T1000 (cell line): ENCODE measurements at places on chromosomes 16 and 17.

- no peak for DNase-seq
Measured at GRCh38 chr16:86892509-86892908, 314.2 kb downstream of the FOXL1 start.

DNA sequence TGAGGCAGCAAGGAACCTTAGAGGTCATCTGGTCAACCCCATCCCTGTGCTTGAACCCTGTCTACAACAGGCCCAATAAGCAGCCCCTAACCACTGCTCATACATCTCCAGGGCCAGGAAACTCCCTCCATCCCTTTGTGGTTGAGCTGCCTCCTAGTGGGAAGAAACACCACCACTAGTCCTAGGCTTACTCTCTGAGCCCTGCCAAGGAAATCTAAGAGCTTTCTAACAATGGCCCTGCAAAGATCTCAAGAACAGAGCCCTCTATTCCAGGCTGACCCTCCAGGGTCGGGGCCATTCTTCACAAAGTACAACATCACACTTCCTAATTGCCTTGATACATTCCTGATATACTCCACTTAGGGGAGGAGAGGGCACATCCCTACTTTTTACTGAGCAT lies 5.8 kb downstream of the ACLY start:
- no peak for DNase-seq

GRCh38 chr17:57402681-57403180 lies 146.4 kb downstream of the MSI2 start:
- no peak for DNase-seq

- DNase-seq = no peak
Measured at GRCh38 chr17:67992548-67993152, 3.6 kb downstream of the C17orf58 start.

DNA sequence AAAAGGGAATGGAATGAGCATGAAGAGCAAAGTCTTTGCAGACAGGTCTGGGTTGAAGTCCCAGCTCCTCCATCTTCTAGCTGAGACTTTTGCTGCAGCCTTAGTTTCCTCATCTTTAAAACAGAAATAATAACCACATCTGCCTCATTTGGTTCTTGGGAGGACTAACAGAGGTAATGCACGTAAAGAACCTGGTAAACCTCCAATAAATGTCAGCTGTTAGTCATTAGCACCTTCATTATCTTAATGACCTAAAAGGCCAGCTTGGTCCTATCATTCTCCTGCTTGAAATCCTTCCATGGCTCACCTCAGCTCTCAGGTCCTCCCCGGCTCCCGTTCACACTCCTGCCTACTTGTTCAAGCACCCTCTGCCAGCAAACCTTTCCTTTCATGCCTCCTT lies 51.8 kb downstream of the SKAP1 start:
- DNase-seq = no peak

DNA sequence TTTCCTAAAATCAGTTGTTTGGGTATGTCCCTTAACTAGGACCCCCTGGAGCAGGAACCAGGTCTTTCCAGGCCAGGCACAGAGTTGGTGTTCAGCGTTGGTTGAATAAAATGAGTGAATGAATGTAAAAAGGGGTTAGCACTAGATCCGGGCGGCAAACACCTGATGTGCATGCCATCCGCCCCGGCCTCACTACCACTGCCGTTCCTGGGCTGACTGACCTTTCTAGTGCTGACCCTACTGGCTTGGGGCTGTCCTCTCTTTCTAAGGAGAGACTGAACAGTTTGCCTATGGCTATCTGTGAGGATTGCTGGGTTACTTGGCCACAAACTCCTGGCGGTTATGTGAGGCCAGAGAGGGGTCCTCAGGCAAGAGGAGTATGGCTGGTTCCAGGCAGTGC lies 10.1 kb upstream of the PHF12 start:
- no peak for DNase-seq

DNA sequence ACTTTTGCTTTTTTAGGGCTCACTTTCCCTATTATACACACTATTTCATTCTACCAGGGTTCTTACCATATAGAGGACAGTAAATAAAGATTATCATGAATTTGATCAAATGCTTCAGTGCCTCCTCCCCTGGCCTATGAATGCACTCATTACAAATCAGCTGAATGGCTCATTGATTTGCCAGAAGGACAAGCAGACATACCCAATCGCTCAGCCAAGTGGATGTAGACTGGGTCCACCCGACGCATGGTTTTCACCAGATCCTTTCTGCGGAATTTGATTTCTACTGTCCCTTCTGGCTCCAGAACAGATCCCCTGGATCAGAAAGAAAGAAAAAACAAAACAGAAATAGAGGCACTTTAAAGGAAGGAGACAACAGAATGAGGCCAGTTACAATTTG lies 162.6 kb downstream of the AATF start:
- DNase-seq = no peak

- DNase-seq = peak; percentile 67
Measured at GRCh38 chr17:40121181-40122135, at the start of gene MSL1. MSL1 (plus strand) TSS chr17:40121971; CDS start chr17:40122613, 642 bp downstream.

DNA sequence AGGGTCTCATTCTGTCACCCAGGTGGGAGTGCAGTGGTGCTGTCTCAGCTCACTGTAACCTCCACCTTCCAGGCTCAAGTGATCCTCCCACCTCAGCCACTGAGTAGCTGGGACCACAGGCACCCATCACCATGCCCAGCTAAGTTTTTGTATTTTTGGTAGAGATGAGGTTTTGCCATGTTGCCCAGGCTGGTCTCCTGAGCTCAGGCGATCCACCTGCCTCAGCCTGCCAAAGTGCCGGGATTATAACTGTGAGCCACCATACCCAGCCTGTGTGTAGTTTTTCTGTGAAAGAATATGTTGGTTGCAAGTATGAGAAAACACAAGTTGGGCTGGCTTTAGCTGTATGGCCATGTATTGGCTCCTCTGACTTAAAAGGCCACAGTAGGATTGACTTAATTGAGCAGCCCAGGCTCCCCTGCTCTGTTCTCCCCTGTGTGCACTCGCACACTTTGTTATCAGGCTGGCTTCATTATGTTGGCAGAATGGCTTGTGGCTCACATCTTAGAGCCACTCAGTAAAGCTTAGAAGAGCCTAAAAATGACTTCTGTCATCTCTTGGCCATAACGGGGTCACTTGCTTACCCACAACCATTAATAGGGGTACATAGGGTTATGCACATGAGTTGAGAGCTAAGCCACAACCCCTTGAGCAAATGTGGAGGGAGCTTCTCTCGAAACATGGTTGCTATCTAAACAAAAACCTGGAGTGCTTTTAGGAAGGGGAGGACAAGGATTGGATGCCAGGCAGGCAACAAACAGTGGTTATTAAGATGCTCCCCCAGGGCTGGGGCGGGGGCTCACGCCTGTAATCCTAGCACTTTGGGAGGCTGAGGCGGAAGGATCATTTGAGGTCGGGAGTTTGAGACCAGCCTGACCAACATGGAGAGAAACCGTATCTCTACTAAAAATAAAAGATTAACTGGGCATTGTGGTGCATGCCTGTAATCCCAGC lies 6.1 kb downstream of the HAPSTR1 start:
- no peak for DNase-seq

GRCh38 chr16:81797443-81797842 lies 18.4 kb downstream of the PLCG2 start:
- no peak for DNase-seq

- DNase-seq = no peak
Measured at GRCh38 chr17:78939615-78940014, 14.4 kb upstream of the TIMP2 start.

- no peak for DNase-seq
Measured at GRCh38 chr16:55506083-55506482, 2.8 kb upstream of the LPCAT2 start.

- DNase-seq = no peak
Measured at GRCh38 chr17:17884391-17885357, 47.9 kb upstream of the SREBF1 start.

DNA sequence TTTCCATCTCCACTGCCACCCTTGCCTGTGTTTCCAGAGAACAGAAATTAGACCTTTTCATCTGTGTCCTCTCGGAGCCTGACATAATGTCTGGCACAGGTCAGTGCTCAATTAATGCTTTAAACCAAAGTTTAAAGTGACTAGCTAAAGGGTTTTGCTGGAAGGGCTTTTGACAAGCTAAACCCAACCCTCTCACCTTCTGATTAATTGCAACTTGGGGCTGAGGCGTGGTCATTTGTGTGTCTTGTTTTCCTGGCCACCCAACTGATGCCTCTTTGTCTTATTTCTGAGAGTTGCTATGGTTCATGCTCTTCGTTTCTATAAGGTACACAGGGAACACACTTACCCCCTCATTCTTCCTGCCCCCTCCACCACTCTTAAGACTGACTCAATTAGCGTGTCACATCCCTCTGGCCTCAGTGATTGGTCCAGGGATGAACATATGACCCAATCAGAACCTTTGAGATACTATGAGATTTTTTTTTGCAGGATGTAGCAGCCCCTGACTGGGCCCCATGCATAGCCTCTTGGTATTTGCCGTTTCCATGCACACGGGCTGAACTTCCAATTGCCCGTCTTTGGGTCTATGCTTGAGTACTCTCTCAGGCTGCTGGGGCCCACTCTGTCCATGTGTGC lies 15.8 kb upstream of the BRD7 start:
- DNase-seq = no peak

DNA sequence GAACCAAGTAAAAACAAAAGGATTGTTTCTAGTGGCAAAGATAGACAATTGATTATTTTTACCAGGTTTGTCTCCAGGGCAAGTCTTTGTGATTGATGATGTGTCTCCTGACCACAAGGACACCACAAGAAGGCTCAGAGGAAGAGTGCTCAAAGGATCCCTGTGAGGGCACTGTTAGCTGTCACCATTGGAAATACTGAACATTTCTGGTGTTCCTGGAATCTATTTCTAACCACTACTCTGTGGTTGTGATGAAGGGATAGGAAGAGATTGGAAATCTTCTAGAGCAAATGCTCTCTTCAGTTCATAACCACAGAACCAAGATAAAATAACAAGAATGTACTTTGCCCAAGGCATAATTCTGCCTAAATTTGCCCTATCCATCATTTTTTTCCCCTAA lies 15.3 kb downstream of the RNF43 start:
- DNase-seq = no peak

DNA sequence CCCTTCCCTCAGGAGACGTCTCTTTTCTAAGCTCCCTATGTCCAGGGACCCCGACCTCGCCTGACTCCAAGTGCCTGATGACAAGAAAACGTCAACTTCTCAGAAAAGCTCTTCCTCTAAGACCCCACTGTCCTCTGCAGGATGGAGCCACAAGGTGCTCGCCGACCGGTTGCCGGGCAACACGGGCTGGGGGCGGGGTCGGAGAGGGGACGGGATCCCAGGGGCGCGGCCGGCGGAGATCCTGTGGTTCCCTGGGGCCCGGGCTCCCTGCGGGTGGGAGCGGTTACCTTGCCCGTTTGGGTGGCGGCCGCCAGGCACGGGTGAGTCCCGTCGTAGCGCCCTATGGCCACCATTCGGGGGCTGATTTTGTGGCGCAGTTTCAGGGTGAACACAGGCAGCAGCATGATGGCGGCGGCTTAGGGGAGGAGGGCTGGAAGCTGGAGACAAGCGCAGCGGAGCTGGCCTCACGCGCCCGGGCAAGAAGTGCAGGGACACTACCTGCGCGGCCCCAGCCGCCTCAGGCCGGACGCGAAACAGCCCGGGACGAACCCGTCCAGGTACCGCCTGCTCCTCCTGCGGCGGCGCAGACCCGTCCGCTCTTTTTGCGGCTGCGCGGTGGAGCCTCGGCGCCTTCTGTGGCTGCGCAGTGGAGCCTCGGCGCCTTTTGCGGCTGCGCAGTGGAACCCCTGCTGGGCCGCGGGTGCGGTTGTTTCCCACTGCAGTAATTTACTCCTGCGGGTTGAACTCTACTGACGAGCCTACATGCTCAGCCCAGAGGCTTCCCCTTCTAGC lies at the start of gene BBS2:
TSS of gene BBS2 (minus strand) at position 566 of the 792 bp plus-strand sequence. CDS start at position 404, 162 bp downstream.
- peak; percentile 66 for DNase-seq

DNA sequence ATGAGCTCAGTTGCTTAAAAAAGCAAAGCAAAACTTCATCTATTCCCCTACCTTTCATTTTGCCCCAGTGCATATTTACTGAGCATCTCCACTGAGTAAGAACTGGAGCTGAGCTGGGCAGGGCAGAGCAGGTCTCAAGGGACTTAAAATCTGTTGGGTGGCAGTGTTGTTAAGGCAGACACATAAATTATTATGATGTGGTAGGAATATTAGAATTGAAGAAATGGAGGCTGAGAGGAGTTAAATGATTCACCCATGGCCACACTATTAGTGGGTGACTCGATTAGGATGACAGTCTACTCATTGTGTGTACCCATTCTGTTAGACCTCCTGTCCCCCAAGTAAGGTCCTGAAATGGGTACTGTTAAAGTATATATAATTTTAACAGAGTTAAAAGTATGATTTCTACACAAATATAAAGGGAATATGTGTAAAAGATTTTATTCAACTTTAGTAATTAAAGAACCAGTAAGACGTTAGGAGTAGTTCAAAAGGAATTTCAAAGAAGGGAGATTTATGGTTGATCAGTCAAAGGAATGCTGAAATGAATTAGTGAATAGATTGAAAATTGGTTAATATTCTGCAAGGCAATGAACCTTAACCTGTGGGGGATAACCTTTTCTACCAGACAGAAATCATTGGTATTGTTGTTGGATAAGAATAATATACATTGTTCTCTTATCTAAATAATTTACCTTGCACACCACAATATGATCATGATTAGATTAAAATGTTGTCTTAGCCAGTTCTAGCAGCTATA lies 17.5 kb downstream of the ITGB3 start:
- no peak for DNase-seq
